Effector CD8-positive, alpha-beta T cell (primary cell): ENCODE measurements at places on chromosomes 3 and 15.

- DNase-seq = no peak
Observed at GRCh38 chr3:135860761-135861160, 104.8 kb upstream of the PPP2R3A start.

DNA sequence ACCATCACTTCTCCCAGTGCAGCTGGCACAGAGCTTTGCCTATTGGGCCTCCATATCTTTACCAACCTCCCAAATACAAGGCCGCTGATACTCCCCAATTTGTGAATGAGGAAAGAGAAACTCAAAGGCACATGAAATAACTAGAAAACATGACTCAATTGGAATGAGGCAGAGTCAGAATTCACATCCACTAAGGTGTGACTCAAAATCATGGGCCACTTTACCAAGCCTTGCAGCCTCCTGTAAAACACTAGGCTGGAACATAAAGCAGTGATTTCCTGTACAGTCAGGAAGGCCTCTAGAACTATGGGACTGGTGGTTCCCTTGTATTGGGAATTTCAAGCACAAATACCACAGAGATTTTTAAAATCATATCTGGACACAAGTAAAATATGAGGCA lies 128.6 kb downstream of the DCLK3 start:
- DNase-seq = no peak

DNA sequence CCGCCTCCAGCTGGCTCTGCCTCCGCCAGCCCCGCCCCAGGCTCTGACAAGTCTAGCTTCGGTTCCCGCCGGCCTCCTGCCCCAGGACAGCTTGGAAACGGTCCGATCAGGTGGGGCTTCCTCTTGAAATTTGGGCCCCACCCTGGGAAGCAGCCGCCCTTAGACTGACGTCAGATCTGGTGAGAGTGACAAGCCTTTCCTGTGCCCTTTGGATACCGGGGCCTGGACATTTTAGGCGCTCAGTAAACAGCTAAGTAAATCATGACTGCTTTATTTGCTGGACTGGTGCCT lies 378 bp upstream of the HYAL3 start:
- no peak for DNase-seq

- no peak for DNase-seq
Observed at GRCh38 chr15:58761010-58761388, 10.1 kb upstream of the MINDY2 start.

DNA sequence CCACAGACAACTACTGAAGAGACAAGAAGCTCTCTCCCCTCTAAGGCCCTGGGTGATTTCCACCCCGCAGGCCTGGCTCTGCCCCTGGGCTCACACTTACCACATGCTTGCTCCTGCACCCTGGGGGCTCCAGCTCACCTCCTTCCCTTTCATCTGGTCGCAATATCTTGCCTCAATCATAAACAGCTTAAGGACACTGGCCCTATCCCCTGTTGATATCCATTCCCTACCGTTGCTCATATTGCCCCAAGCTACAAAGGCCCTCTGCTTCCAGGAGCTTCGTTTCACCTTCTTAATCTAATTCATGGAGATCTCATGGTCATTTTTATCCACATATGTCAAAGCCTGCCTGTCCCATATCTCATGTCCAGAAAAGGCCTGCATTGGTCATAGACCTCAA lies 46.0 kb upstream of the TSEN2 start:
- no peak for DNase-seq

GRCh38 chr3:189512039-189512438 lies 119.2 kb upstream of the TP63 start:
- no peak for DNase-seq

- DNase-seq = no peak
Observed at GRCh38 chr15:91116113-91117067, 16.3 kb downstream of the SV2B start.

DNA sequence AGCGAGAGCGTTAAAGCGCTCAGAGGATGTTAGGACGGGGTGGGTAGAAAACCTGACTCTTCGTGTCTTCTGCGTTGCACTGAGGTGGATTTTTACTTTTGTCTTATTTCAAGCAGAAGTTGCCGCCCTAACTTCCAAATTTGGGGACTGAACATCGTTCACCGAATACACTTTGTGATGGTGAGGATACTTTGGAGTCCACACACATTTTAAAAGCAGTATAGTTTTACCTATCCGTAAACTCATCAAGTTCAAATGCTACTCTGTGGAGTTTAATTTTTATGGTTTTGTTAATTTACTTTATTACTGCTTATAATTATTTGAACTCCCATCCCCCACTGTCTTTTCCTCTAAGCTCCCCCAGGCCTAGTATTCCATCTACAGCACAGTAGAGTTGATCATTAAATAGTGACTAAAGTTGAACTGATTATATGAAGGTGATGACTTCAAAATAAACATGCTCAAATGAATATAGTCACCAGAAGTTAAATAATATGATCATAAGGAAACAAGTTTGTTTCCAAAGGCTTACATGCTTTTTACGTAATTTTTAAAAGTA lies 617 bp upstream of the EOGT start:
- no peak for DNase-seq

DNA sequence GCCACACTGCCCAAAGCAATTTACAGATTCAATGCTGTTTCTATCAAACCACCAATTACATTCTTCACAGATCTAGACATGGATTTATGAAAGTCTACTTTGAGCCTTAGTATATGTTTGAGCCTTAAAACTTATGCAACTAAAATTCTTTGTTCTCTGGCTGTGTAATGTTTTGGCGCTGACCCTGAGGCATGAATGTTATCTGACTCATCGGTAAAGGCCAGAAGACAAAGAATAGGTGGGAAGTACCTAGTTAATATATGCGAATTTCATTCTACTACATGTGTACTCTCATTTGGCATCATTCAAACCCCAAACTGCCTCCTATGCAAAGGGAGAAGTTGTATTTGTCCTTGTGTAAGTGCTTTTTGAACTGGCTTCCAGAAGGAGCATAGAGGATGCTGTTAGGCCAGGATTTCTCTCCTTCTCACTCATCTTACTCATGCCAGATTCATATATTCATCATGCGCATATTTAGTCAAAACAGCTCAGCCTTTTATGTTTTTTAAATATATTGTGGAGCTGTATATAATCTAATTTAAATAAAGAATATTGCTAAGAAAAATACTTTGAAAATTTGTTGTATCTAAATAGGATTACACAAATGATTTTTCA lies 204.2 kb downstream of the NFKBIZ start:
- no peak for DNase-seq

DNA sequence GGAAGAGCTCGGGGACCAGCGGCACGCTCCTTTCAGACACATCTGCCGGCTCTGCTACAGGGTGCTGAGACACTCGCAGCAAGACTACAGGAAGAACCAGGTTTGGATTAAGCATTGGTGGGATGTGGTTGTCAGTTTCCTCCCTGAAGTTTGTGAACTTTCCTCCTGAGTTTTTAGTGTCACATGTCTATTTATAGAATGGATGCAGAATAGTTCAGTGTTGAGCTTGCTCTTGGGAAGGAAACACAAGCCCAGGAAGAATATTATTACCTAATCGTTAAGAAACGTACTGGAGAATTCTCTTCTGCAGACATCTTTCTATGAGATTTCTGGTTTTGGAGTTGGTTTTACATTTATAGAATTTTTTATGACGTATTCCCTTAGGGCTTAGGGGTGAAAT lies 172.0 kb downstream of the ITPR1 start:
- DNase-seq = no peak
